ENCODE measurements at places on chromosomes 12 and 14. TPM values are rescaled to one million over a fixed set of nuclear protein-coding genes. Genes with fewer than 3 reads are reported as not detected.

The SLC6A12 gene
- total RNA-seq = 2.7 TPM

The KLRC3 gene
- not detected for total RNA-seq

The SOAT2 gene
- not detected for total RNA-seq

The FAM90A1 gene
- not detected for total RNA-seq

The ST8SIA1 gene
- total RNA-seq = 1.5 TPM

The KRT78 gene
- not detected for total RNA-seq

The LMNTD1 gene
- 0.51 TPM for total RNA-seq

The SOX5 gene
- 2.2 TPM for total RNA-seq

The ARMH4 gene
- 6.4 TPM for total RNA-seq

The ZNF84 gene
- 19.1 TPM for total RNA-seq

The GPRC5D gene
- total RNA-seq = not detected

The FBLN5 gene
- total RNA-seq = 31.8 TPM

The ERGIC2 gene
- total RNA-seq = 84.1 TPM

The TAS2R31 gene
- total RNA-seq = 2.1 TPM

The AGAP2 gene
- 6.1 TPM for total RNA-seq

The PDZRN4 gene
- not detected for total RNA-seq

The HOXC13 gene
- not detected for total RNA-seq

The OR6C68 gene
- not detected for total RNA-seq

The RPL10L gene
- not detected for total RNA-seq

The LRIG3 gene
- total RNA-seq = 6.1 TPM

The REP15 gene
- total RNA-seq = 3.6 TPM

The NGB gene
- not detected for total RNA-seq

The TRHDE gene
- 0.30 TPM for total RNA-seq

The P3H3 gene
- total RNA-seq = 25.7 TPM

The PFDN5 gene
- 322 TPM for total RNA-seq

The PRORP gene
- total RNA-seq = 19.6 TPM

The TAS2R10 gene
- 0.30 TPM for total RNA-seq

The KRT6C gene
- not detected for total RNA-seq

The CLECL1 gene
- total RNA-seq = not detected

The PROX2 gene
- total RNA-seq = not detected

The CD9 gene
- total RNA-seq = 70.2 TPM

The RNF212B gene
- not detected for total RNA-seq

The NUP107 gene
- total RNA-seq = 23.1 TPM

The SYCP3 gene
- not detected for total RNA-seq
